Activated CD4-positive, alpha-beta T cell treated with anti-CD3 and anti-CD28 coated beads for 36 hours (primary cell): ENCODE measurements at places on chromosomes 5 and 9. TPM values are rescaled to one million over a fixed set of nuclear protein-coding genes. Genes with fewer than 3 reads are reported as not detected.

GRCh38 chr9:130823435-130823834 is 11.6 kb upstream of the ABL1 start:
- DNase-seq = no peak

The PRKACG gene
- total RNA-seq = not detected

DNA sequence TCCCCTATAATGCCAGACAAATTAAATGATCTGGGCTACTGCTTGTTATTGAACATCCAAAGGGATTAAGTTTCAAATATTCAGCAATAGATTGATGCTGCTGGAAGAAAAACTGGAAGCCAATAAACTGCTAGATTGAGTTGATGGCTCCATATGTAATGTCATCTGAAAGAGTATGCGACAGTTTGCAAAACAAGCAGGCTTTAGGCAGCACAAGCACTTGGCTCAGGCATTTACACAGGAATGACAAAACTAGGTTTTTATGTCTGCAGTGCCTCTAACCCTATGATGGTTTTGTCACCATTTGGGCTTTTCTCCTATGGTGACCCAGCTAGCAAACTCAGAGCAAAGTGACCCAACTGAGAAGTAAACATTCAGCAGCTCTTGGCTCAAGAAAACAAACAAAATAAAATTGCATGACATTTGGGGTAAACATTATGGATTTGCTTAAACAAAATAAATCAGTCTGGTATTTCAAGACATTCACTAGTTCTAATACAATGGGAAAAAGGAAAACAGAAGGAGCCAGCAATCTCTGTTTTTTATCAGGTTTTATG is 978.5 kb downstream of the DTWD2 start:
- no peak for DNase-seq

DNA sequence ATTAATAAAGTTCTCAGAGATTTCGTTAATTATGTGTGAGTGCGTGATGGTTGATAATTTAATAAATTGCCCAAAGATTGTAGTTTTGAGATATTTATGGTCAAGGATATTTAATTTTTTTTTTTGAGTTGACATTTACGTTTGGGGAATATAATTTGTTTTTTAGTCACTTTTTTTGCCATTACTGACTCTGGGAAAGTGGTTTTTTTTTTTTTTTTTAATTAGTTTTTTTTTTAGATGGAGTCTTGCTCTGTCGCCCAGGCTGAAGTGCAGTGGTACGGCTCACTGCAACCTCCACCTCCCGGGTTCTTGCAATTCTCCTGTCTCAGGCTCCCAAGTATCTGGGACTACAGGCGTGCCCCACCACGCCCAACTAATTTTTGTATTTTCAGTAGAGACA is 1.7 kb downstream of the BDP1 start:
- no peak for DNase-seq

DNA sequence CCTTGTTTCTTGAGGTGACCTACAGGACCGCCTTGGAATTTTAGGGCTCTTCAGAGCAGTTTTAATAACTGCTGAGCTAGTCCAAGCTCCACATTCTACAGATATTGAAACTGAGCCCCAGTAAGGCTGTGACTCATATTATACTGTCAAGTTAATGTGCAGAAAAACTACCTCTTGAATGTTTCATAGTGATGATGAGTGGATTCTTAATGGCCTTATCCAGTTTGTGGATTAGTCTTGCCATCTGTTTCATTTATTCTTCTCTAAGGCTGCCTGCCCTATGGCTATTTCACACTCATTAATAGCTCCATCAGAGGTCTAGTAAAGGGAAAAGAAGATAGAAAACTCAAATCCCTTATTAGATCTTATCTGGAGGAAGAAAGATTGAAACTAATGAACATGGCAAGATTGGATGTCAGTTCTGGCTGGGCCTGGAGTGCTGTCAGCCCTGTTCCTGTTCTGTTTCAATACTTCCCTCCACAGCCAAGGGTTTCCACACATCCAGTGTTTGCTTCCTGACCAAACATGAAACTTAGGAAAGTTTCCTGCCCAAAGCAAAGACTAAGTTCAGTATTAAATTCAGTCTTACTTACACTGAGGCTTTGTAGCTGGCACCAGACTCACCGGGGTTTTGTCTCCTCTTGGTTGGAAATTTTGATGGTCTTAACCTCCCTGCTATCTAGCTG is 215.6 kb upstream of the DMAC1 start:
- DNase-seq = no peak

GRCh38 chr5:178371362-178372111 is 138.9 kb upstream of the PHYKPL start:
- DNase-seq = no peak

- DNase-seq = peak; percentile 66
These were observed 30.0 kb downstream of the RAPGEF1 start for GRCh38 chr9:131709771-131710431.

DNA sequence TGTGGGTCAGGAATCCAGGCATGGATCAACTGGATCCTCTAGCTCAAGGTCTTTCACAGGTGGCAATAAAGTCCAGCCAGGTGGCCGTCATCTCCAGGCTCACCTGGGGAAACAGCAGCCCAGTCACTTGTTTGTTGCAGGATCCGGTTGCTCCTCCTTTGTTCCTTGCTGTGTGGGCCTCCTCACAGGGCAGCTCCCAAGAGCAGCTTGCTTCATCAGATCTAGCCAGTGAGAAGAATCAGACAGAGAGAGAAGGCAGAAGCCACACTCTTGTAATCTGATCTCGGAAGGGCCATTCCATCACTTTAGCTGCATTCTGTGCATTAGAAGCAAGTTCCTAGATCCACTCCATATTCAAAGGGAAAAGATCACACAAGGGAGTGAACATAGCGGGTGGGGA is 3.2 kb upstream of the HSD17B3 start:
- DNase-seq = no peak

The AGXT2 gene
- not detected for total RNA-seq

DNA sequence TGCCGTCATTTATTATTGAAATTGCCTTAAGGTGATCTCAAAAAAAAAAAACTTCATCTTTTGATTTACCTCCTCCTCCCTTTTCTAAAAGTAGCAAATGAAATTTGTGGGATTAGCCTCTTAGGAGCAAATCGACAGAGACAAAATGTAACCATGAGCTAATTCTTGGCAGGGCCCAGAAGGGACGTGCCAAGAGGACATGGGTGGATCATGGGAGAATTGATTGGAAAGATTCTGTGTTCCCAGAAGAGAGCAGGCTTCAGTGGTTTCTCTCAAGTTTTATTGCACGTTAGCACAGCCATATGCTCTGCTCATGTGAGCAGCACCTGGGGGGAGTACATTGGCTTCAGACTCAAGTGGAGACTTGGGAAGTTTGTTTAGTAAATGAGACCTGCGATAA is 394.6 kb downstream of the ELAVL2 start:
- no peak for DNase-seq

- no peak for DNase-seq
These were observed 416 bp upstream of the PAIP2 start for GRCh38 chr5:139341187-139341688.

The CKMT2 gene
- total RNA-seq = not detected

DNA sequence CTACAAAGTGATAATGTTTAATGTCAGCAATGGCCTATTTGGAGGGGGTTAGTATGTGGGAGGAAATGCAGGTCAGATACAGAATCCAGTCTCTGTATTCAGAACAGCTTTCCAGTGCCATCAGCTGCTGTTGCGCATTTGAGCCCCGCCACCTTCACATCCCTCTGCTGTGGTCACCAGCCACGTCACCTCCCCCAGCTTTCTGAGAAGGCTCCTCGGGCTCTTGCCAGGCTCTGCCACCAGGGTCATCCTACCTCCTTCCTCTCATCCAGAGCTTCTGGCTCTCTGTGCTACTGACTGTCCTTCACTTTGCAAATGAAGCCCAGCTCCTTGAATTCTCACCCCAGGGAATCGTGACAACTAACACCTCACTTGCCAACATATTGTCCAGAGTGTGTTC is 138.8 kb downstream of the PIK3R1 start:
- no peak for DNase-seq

The ANKRD18A gene
- total RNA-seq = 7.5 TPM

- DNase-seq = no peak
These were observed 9.1 kb downstream of the TTC33 start for GRCh38 chr5:40746703-40747102.

DNA sequence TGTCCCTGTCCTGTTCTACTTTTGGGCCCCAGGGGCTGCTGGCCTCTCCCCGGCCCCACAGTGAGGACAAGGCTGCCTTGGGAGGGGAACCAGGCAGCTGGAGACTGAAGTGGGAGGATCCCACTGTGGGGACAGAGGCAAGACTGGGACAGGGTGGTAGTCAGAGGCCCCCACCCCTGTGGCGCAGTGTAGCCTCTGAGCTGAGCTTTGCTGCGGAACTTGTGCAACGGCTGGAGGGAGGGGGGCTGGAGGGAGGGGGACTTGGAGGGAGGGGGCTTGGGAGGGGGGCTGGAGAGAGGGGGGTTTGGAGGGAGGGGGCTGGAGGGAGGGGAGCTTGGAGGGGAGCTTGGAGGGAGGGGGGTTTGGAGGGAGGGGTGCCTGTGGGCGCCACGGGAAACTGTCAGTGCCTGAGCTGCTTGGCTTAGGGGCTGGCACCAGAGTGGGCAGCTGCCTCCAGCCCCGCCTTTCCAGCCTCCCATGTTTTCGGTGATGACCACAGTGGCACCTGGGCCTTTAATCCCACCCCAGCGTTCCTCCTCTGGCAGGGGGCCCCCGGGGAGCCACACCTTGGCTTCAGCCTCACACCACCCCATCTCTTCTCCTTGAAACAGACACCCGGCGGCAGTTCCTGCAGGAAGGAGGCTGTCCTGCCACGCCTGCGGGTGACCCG is 2.3 kb upstream of the FUT7 start:
- DNase-seq = no peak

The IL17B gene
- not detected for total RNA-seq

The FAM169A gene
- total RNA-seq = 6.1 TPM

- no peak for DNase-seq
These were observed 14.1 kb downstream of the UCK1 start for GRCh38 chr9:131516930-131517329.

DNA sequence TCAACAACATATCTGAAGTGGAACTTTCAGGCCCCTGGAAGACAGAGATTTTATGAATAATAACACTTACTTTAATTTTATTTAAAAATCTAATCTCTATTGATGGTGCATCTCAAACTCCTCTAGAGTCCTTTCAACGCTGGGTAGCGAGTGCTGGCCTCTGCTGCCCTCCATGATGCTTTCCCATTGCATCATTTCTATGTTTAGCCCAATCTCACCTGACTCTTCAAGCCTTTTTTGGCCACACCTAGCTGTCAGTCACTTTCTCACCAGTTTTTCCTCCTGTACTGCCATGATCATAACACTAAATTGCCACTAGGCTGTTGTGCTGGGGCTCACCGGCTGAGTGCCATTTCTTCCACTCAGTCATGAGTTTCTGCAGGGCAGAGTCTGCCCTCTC is 396.1 kb upstream of the DAP start:
- no peak for DNase-seq

DNA sequence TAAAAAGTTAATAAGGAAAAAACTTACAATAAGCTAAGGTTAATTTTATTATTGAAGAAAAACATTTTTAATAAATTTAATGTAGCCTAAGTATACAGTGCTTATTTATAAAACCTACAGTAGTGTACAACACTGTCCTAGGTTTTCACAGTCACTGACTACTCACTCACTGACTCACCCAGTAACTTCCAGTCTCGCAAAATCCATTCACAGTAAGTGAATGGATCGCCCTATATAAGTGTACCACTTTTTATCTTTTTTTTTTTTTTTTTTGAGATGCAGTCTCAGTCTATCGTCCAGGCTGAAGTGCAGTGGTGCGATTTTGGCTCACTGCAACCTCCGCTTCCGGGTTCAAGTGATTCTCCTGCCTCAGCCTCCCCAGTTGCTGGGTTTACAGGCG is 47.7 kb downstream of the FNIP1 start:
- no peak for DNase-seq

- DNase-seq = no peak
These were observed 366.9 kb downstream of the DMRTA1 start for GRCh38 chr9:22813529-22813928.

The PTTG1 gene
- total RNA-seq = 169 TPM
